ENCODE measurements at places on chromosomes 5 and 9.

- no peak overlapping the region for H3K4me3 ChIP-seq
- no peak overlapping the region for H3K27ac ChIP-seq
- H3K4me1 ChIP-seq: no peaks in the 10 kb centered on the region
- no peaks in the 10 kb centered on the region for H3K27me3 ChIP-seq
Observed at GRCh38 chr9:116580853-116581252, 106.3 kb upstream of the TRIM32 start.

GRCh38 chr5:40353442-40353841 lies 326.3 kb upstream of the PTGER4 start:
- peaks cover 1% of the 10 kb centered on the region for H3K27me3 ChIP-seq
- peaks cover 13% of the 10 kb centered on the region for H3K36me3 ChIP-seq
- H3K4me3 ChIP-seq: no peak overlapping the region
- H3K27ac ChIP-seq: no peak overlapping the region
- no peaks in the 10 kb centered on the region for H3K4me1 ChIP-seq

DNA sequence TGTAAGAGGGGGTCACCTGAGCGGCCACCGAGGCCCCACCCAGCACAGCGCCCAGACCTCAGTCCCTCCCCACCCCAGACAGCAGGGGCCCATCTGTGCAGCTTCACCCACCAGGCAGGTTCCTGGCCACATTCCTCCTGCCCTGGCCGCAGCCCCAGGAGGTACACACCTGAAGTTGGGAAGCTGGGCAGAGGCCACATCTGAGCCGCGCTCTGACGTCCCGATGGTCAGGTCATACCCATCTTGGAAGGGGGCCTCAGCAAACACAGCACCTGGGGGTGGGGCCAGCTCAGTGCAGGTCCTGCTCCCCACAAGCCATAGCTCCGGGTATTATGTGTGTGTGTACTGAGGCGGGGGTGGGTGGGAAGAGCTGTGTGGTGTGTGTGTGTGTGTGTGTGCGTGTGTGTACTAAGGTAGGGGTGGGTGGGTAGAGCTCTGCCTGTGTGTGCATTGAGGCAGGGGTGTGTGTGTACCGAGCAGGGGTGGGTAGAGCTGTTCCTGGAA lies 5.6 kb downstream of the SPOUT1 start:
- peaks cover 4% of the 10 kb centered on the region for H3K27me3 ChIP-seq
- no peaks in the 10 kb centered on the region for H3K36me3 ChIP-seq
- H3K4me1 ChIP-seq: peaks cover 4% of the 10 kb centered on the region
- no peak for DNase-seq

GRCh38 chr5:180492226-180492903 lies 1.8 kb upstream of the CNOT6 start:
- H3K27ac ChIP-seq: no peak overlapping the region
- no peak overlapping the region for H3K4me3 ChIP-seq
- no peaks in the 10 kb centered on the region for H3K36me3 ChIP-seq
- peaks cover 7% of the 10 kb centered on the region for H3K27me3 ChIP-seq
- DNase-seq: no peak
- H3K4me1 ChIP-seq: peaks cover 10% of the 10 kb centered on the region

- DNase-seq: no peak
- H3K4me3 ChIP-seq: no peak overlapping the region
- H3K36me3 ChIP-seq: peaks cover 9% of the 10 kb centered on the region
- no peak overlapping the region for H3K27ac ChIP-seq
- peaks cover 1% of the 10 kb centered on the region for H3K27me3 ChIP-seq
Observed at GRCh38 chr9:119509291-119509905, 140.2 kb upstream of the BRINP1 start.

- DNase-seq: no peak
- H3K36me3 ChIP-seq: no peaks in the 10 kb centered on the region
- H3K4me3 ChIP-seq: peak overlapping the region; percentile 16
- no peaks in the 10 kb centered on the region for H3K27me3 ChIP-seq
- H3K4me1 ChIP-seq: peaks cover 8% of the 10 kb centered on the region
- H3K27ac ChIP-seq: peak overlapping the region; percentile 67
Observed at GRCh38 chr9:36053971-36054370, 17.3 kb downstream of the RECK start.

- H3K4me3 ChIP-seq: no peak overlapping the region
- peaks cover 10% of the 10 kb centered on the region for H3K27me3 ChIP-seq
- no peak overlapping the region for H3K27ac ChIP-seq
- no peak for DNase-seq
Observed at GRCh38 chr5:179158556-179158955, 98.4 kb downstream of the ZNF354C start.

DNA sequence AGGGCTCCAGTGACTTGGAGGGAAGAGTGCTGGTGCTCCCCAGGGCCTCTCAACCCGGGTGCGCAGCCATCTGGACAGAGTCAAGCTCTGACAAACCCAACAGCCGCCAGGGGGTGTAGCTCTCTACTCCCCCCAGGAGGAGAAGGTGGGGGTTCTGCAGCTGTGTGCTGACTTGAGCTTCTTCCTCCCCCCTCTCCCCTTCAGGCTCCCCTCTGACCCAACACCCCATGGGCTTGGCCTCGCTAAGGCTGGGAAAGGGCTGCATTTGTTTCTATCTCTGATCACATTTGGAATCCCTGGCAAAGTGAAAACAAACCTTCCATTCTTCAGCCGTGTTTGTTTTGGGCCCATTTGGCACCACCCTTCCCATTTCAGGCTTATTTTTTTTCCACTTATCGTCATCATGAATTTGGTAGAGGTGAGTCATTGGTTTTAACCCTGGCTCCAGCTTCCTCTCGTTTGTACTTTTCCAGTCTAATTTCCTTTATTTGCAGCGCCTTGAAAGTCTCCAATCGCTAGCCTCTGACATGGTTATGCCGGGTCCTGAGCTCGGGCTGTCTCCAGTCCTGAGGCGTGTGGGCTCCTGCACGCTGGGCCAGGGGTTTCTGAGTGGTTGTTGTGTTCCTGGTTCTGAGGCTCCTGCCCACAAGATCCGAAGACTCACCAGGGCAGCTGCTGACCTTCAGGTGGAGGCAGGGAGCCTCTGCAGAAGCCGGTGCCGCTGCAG lies 36.1 kb downstream of the DAP start:
- H3K27me3 ChIP-seq: peaks cover 6% of the 10 kb centered on the region
- H3K4me3 ChIP-seq: no peak overlapping the region
- H3K36me3 ChIP-seq: no peaks in the 10 kb centered on the region
- DNase-seq: peak; percentile 60
- H3K4me1 ChIP-seq: peaks cover 31% of the 10 kb centered on the region

DNA sequence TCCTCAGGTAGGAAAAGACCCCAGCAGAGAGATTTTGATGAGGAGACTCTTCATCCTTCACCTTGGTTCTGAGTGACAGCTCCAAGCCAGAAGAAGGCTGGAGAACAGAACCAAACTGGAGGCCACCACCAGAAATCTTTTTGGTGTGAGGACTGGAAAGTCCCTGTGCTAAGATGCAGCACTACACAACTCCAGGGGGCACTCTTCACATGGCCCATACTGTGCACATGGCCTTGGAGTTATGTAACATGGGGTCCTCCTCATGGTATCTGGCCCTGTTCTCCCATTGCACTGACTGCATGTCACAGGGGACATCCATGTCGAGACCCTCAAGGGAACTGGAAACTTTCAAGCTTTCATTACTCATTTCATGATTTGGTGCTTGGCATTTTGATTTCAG lies 17.3 kb upstream of the STX17 start:
- H3K27ac ChIP-seq: no peak overlapping the region
- no peaks in the 10 kb centered on the region for H3K36me3 ChIP-seq
- H3K4me3 ChIP-seq: no peak overlapping the region
- H3K27me3 ChIP-seq: no peaks in the 10 kb centered on the region
- H3K4me1 ChIP-seq: no peaks in the 10 kb centered on the region

All from glutamatergic neuron (in vitro differentiated cells).